Stimulated activated CD4-positive, alpha-beta T cell treated with anti-CD3 and anti-CD28 coated beads, Interleukin-15, amount 100 ng/mL, for 1 hour (primary cell): ENCODE measurements at places on chromosomes 12 and 14.

DNA sequence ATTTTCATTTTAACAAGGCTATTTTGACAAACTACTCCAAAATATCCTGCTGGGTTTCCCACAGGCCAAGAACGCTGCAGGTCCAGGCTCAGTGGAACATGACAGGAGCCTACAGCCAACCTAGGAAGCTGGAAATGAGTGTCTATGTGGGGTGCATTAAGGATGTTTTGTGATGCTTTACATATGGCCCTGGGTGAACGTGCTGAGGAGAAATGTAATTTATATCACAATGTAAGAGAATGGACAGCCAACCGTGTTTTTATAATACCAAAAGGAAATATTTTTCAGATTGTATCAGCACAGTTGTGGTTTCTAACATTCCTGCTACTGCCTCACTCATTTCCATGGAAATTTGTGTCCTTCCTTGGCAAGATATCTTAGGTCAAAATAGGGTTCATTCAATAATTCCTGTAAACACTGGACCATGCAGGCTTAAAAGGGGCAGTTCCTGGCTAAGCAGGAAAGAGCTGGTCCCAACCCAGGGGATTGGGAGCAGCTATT, 51.5 kb downstream of the ST8SIA1 start:
- DNase-seq: no peak

GRCh38 chr12:96068111-96068510, 32.7 kb upstream of the LTA4H start:
- DNase-seq: no peak

GRCh38 chr14:24297190-24297964, 2.2 kb downstream of the DHRS1 start:
- DNase-seq: no peak

- DNase-seq: no peak
Observed at GRCh38 chr14:98956661-98957060, 315.3 kb downstream of the BCL11B start.

DNA sequence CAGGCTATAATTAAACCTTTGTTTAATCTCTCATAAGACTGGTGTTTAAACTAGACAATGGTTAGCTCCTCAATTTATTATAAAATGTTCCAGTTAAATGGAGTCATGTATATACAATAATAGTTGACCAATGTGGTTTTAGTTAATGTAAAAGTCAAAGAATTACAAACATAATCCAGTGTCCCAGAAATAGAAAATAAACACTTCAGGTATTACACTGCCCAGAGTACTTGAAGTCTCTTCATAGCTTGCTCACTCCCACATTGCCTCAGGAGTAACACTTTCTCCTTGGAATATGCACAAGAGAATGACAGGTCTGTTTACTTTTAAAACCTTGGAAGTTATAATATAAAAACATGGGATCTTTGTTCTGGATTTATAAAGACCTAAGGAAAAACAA, 60.5 kb downstream of the SLC38A1 start:
- DNase-seq: no peak

DNA sequence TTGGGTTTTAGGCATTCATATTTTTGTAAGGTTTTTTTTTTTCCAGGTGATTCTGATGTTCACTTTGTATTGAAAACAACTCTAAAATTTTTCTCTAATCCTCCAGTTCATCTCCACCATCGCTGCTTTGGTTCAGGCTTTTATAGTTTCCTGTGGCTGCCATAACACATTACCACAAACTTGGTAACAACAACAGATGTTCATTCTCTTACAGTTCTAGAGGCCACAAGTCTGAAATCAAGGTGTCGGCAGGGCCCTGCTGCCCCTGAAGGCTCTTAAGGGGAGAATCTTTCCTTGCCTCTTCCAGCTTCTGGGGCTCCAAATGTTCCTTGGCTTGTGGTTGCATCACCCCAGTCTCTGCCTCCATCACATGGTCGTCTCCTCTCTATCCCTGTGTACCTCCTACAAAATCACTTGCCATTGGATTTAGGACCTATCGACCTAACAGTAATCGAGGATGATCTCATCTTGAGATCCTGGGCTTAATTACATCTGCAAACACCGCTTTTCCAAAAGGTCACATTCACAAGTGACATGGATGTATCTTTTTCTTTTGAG, 55.2 kb downstream of the PELI2 start:
- DNase-seq: no peak

- no peak for DNase-seq
Observed at GRCh38 chr12:13559318-13559978, 362.9 kb downstream of the EMP1 start.

- no peak for DNase-seq
Observed at GRCh38 chr14:21211509-21211908, 55.6 kb upstream of the OR5AU1 start.

- no peak for DNase-seq
Observed at GRCh38 chr14:104445832-104446381, 133.7 kb upstream of the C14orf180 start.

- DNase-seq: no peak
Observed at GRCh38 chr14:20684662-20685456, 499 bp downstream of the RNASE4 start.

- DNase-seq: no peak
Observed at GRCh38 chr12:12612358-12612757, 682 bp downstream of the CREBL2 start.

GRCh38 chr14:75826599-75826998, 155.2 kb downstream of the TGFB3 start:
- no peak for DNase-seq

DNA sequence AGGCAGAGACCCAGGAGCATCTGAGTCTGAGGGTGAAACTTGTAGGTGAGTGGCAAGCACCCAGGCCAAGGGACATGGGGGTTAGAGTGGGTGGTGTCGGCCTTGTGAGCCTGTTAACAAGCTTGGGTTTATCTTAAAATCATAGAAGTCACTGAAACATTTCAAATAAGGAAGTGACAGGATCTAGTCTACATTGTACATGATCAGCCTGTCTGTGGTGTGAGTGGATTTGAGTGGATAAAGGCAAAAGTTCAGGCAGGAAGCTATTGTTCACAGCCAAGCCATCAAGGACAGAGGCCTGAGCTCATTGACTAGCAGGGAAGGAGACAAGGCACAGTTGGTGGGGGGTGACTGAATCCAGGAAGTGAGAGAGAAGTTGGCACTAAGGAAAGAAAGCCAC, 59.3 kb upstream of the FKBP4 start:
- DNase-seq: no peak

DNA sequence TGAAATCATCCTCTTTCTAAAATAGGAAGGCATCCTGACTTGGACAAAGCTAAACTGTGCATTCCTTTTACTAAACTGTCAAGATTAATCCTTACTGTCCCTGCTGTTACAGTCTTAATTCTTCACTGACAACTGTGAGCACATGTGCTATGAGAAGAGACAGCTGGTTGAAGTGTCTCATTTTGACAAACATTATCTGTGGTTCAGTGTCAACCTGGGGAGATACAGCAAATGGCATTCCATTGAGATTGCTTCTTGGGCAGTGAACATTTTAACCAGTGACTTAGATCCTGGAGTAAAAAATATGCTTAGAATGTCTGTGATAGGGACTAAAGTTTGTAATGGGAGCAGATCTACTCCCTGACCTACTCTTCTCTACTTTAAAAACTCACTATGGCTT, 552.6 kb upstream of the ATP2B1 start:
- no peak for DNase-seq

DNA sequence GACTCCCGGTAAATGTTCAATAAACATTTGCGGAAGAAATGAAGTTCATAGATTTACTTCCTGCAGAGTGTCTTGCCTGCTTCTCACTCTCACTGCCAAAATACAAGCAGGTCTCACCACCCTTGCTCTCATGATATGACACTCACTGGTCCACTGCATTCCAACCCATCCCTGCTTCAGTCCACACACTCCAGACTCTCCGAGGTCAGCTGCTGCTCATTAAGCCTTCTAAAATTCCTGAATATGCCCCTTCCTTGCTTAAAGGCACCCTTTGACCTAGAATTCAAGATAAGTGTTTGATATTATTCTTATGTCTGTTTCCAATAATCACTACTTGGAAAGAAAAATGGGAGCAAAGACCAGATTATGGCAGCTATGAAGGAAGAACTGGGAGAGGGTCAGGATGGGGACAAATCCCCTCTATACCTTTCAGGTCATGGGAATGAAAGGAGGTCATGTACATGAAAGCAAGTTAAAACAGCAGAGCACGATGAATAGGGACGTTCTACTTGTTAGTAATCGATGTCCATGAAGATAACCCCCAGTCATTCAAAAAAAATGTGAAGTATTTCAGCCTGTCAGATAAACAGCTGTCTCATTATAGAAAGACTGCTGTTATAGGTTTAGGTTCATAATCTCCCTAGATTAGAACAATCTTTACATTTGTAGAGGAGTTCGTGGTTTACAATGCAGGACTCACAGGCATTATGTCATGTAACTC, 10.5 kb upstream of the NID2 start:
- no peak for DNase-seq

- no peak for DNase-seq
Observed at GRCh38 chr12:28591831-28592230, 401.6 kb downstream of the CCDC91 start.

- DNase-seq: no peak
Observed at GRCh38 chr12:106919910-106920544, 35.7 kb upstream of the TMEM263 start.

DNA sequence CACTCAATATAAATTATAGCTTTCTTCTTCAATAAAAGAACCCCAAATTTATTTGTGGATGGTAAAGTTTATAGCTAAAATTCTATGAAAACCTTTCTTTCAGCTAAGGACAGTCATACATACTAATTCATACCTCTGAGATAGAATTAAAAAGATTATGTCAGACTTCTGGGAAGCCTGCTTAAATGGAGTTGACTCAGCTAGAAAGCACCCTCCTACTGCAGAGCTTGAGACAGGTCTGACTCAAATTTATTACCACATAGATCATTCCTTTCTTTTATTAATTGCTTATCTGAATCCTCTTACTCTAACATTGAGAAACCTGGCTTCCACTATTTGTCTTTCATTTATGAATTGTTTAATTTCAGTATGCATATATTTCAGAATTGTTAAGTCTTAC, 1007.0 kb upstream of the LRFN5 start:
- no peak for DNase-seq

GRCh38 chr14:54535126-54535525, 25.4 kb downstream of the CGRRF1 start:
- DNase-seq: no peak
